ENCODE measurements at places on chromosomes 4 and X. TPM values are rescaled to one million over a fixed set of nuclear protein-coding genes. Genes with fewer than 3 reads are reported as not detected.

DNA sequence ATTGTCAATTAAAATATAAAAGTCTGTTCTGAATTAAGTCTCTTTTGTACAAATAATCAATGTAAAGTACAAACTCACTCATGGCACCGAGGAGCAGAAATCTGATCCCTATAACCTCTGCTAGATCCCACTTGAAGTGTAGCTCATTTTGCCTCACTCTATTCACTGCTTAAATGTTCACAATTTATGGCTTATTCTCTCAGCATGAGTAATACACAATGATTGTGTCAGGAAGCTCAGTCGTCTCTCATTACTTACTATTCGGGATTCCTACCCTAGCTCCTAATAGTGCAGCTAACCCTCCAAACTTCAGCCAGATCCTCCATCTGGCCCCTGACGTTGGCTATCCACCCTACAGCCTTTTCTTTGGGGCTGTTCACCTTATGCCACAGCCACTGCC is 4.7 kb upstream of the AMMECR1 start:
- no peak for DNase-seq

- no peak for DNase-seq
Observed at GRCh38 chrX:10685923-10686595, 65.7 kb upstream of the MID1 start.

GRCh38 chrX:43655151-43656004 is 721 bp upstream of the MAOA start:
- no peak for DNase-seq

DNA sequence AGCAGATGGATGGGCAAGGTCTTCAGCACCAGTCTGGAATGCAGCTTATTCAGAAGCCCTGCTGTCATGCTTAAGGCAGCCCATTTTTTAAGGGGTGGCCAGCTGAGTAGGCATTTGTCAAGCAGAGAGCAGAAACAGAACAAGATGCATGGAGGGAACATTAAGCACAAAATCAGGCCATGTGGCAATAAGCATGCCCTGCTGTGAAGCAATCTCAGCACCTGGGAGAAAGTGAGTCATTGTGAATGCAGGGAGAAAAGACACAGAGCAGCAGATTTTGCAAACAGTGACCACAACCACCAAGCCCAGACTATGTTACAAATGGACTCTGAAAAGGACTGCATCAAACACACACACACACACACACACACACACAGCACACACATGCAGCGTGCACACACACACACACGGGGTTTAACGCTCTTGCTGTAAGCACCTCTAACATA is 94.1 kb upstream of the GALNT7 start:
- DNase-seq, result no peak

Gene LRCH2
- 8.6 TPM for polyA plus RNA-seq

GRCh38 chr4:110994781-110995180 is 371.9 kb upstream of the PITX2 start:
- no peak for DNase-seq

- no peak for DNase-seq
Observed at GRCh38 chr4:168637872-168638756, 141.3 kb downstream of the PALLD start.

DNA sequence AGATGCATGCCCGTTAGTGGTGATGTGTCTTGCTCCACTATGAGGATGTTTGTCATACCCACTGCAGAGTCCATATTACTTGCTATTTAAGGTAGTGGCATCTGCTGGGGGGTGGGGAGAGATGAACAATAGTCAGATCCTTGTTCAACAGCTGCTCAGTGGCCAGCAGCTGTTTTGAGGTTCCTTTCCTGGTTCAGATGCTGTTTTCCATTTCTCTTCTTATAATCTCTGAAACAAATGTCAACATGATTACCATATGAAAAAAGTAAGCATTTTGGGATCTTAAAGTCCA is 1567.9 kb upstream of the TENM3 start:
- DNase-seq, result no peak

Gene ARHGEF38
- polyA plus RNA-seq, result not detected

Gene GATA1
- polyA plus RNA-seq, result 0.34 TPM

GRCh38 chr4:173370130-173370476 is 651 bp upstream of the SAP30 start:
- DNase-seq, result no peak

DNA sequence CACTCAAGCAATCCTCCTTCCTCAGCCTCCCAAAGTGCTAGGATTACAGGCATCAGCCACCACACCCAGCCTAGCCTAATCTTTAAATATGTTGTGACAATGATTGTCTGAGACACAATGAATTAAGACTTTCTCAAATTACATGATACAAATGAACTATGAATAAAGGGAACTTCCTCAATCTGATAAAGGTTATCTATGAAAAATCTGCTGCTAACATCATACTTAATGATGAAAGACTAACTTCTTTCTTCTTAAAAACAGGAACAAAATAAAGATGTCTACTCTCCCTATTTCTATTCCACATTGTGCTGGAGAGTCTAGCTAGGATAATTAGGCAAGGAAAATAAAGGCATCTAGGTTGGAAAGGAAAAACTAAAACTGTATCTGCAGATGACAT is 60.0 kb downstream of the PDHA1 start:
- no peak for DNase-seq

Gene CXorf51A
- polyA plus RNA-seq, result not detected

- no peak for DNase-seq
Observed at GRCh38 chr4:87192145-87192919, 28.1 kb downstream of the KLHL8 start.

DNA sequence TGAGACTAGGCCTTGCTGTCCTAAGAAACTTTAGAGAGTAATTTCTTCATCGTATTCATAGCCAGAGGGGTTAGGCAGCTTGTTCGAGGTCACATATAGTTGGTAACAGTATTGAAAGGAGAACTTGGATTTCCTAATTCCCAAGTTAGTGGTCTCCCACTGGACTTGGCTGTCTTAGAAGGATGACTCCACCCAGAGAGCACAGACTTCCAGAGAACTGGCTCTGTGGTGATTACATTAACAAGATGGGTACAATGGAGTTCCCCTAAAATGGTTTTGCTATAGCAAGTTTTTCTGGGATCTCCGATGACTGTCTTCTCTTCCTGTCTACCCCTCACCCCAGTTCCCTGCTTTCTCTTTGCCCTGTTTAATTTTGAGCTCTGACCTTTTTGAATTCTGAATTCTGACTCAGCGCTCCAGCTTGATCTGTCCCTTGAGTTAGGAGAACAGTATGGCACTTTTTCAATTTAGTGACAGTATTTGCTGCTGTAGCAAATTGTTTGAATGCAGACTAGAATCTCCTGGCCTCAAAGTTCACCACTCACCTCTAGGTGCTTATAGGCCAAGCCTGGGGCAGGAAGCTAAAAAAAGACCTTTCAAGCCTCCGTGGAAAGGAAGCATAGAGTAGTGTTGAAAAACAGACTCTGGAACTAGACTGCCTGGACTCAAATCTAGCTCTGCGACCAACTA is 6.9 kb downstream of the MSN start:
- no peak for DNase-seq

Gene VEGFD
- 0.94 TPM for polyA plus RNA-seq

DNA sequence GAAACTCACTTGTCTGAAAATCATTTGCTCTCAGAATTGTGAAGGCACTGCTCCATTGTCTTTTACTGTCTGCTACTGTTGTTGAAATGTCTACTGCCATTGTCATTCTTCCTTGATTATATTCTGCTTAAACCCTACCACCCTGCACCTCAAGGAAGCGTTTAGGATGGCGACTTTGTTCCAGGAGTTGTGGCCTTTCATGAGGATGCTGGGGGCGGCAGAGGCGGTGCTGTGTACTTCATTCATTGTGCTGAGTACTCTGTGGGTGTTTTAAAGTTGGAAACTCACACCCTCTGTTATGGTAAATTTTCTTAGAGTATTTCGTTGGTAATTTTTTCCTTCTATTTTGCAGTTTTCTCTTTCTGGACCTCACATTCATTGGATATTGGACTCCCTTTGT is 258.9 kb downstream of the TENM3 start:
- no peak for DNase-seq

GRCh38 chr4:67687636-67688035 is 13.3 kb downstream of the UBA6 start:
- DNase-seq, result no peak
